ENCODE measurements at places on chromosomes 2 and 18.

DNA sequence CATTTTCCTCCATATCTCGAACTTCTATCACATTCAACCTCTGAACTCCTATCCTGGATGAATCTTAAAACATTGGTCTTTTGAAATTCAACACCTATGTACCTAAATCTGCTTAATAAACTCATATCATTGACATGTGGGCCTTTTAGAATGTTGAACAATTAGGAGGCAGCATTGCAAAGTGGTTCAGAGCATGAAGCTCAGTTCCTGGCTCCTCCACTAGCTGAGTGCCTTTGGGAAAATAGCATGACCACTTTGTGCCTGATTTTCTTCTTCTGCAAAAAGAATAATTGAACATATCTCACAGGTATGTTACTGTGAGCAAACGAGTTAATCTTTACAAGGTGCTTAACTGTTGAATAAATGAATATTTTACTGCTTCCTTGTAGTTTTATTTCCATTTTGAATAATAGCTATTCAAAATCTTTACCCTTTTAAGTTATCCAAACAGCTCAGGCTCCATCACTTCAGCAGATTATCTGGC lies 14.3 kb upstream of the ITPRID2 start:
- DNase-seq: no peak
- peak overlapping the region; percentile 49 for H3K27ac ChIP-seq
- H3K27me3 ChIP-seq: no peaks in the 10 kb centered on the region
- peaks cover 20% of the 10 kb centered on the region for H3K4me1 ChIP-seq

DNA sequence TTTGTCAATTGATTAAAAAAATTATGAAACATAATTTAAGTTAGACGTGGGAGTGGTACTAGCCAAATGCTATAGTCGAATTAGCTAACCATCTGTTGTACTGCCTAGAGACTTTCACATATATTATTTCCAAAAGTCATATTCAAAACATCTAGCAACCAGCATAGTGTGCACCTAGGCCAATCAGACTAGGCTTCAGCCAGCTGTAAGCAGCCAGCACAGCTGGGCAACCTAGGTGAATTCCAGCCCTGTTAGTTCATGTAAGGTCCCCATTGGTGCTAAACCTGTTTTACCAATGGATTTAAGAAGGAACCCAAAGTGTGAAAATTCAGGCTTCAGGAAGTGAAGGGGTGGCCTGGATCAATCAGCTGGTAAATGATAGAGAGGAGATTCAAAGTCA lies 144.3 kb downstream of the BCL2 start:
- H3K4me3 ChIP-seq: no peak overlapping the region
- H3K36me3 ChIP-seq: no peaks in the 10 kb centered on the region
- no peak for DNase-seq

DNA sequence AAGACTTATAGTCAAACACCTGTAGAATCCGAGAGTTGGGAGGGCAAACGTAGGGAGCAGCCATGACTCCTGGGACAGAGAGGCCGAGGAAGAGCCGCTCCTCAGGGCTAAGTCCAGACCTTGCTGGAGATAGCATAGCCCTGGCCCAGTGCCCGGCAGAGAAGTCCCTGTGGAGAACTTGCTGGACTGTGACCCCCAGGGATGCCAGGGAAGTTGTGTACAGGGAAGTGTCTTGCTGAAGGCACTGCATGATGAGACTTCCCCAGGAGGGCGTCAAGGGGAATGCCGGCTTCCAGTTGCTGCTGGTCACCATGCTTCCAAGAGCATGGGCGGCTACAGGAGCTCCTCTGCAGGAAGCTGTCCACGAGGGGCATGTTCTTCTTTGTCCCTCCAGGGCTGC lies 8.6 kb upstream of the CNDP1 start:
- no peak overlapping the region for H3K27ac ChIP-seq
- no peaks in the 10 kb centered on the region for H3K36me3 ChIP-seq
- DNase-seq: no peak
- H3K4me3 ChIP-seq: no peak overlapping the region

DNA sequence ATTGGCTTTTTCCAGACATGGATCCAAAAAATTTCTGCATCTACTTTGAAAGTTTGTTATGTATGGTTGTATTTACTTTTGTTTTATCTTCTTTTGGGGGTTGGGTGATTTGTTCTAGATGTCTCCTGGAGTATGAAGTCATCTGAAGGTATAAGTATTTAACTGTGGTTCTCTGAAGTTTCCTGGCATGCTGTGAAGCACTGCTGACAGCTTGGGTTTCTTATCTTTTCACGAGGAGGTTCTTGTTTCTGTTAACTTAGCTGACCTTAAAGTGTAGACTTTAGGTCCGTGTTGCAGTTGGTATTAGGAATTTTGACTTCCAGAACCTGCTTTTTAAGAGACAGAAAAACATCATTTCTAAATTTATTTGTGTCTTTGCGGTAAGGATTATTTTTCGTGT lies 15.9 kb downstream of the GLS start:
- H3K4me3 ChIP-seq: no peak overlapping the region
- H3K27ac ChIP-seq: no peak overlapping the region
- no peaks in the 10 kb centered on the region for H3K4me1 ChIP-seq
- no peak for DNase-seq
- no peaks in the 10 kb centered on the region for H3K27me3 ChIP-seq

DNA sequence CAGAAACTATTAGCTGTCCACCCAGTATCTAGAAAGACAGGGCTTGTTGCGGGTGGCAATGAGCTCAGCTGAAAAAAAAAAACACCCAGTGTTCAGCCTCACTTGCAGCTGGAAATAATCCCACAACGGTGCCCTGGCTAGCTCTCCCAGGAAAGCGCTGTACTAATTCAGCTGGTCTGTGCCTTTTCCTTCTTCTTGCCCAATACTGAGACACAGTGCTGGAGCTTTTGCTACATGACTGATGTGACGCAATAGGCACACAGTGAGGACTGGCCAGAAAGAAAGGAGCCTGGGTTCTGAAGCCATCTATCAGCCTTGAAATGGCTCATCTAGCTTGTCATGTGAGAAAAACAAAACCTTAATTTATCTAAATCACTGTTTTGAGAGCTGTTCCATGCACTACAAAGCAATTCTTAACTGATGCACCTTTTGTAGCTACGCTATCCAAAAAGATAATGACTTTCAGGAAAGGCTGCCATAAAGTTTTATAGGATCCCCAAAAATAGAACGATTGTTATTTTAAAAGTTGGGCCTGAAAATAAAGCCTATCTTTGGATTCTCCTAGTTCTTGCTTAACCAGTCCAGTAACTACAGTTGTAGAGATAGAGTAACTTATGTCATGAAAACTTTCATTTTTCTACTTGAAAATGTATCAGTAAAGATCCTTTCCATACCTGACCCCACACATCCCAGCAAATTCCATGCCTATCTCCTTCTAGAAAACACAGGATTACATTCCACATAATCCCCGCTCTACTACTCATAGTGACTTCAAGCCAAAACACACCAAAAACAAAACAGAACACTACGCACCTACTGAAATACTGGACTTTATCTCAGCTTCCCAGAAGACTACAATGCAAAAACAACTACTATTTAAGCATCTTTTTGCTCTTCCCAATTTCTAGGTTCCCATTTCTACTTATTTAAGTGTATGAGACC lies 15.9 kb downstream of the KIDINS220 start:
- H3K27ac ChIP-seq: no peak overlapping the region
- DNase-seq: no peak
- 0 out of 2 replicates have a peak, but pooled peaks cover 6% of the 10 kb centered on the region for H3K4me1 ChIP-seq

DNA sequence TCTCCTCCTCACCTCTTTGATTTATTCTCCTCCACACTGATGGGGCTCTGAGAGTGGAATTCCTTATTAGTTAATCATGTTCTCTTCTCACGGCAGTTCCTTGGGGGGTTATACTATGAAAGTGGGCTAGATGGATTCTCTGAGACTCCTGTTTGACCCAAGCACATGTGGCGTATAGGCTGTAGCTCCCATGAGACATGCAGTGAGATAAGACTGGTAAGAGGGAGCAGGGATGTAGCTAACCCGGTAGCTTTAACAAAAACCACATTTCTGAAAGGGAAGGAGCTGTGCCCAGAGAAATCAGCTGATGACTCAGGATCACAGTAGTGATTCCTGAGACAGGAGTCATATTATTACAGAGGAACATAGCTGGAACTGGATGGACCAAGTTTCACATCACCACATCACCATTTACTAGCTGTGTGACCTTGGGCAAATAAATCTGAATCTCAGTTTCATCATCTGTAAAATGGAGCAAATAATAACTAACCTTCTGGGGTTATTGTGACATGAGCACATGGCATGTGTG lies 82.9 kb downstream of the CRIM1 start:
- no peak overlapping the region for H3K4me3 ChIP-seq
- peak; percentile 84 for DNase-seq
- peak overlapping the region; percentile 68 for H3K27ac ChIP-seq

DNA sequence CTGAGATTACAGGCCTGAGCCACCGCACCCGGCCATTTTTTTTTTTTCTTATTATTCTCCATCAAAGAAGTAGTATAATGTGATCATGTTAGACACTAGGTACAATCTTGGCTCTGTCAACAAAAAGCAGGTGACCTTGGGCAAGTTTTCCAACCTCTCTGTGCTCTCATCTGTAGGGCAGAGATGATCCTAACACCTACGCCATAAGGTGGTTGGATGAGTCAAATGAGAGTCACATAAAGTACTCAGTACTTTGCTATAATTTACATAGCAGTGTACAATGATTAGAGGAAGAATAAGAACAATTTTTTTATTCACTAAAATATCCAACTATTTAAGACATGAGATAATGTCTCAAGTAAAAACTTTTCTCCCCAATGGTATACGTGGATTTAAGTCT lies 128.6 kb downstream of the TGIF1 start:
- H3K4me1 ChIP-seq: 0 out of 2 replicates have a peak, but pooled peaks cover 8% of the 10 kb centered on the region
- no peak overlapping the region for H3K27ac ChIP-seq
- no peak overlapping the region for H3K4me3 ChIP-seq
- no peak for DNase-seq
- H3K27me3 ChIP-seq: no peaks in the 10 kb centered on the region
- H3K36me3 ChIP-seq: no peaks in the 10 kb centered on the region

DNA sequence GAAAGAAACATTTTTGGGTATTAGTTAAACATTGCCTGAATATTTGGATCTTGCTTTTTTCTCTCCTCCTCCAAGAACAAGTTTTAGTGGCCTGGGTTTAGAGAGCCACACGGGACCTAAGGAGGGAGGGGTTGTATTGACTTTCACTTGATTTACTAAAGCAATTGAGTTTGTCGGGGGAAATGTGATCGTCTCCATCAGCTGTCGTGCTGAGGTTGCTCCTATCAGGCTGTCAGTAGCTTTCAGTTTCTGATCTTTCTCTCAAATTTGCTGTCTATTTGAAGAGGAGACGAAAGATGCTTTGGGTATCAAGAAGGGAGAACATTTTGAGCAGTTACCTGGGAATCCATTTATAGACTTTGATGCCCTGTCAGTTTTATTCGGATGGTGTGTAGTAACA lies 106.0 kb downstream of the SETBP1 start:
- H3K36me3 ChIP-seq: no peaks in the 10 kb centered on the region
- no peak overlapping the region for H3K27ac ChIP-seq
- no peak for DNase-seq
- H3K4me3 ChIP-seq: no peak overlapping the region
- H3K4me1 ChIP-seq: peaks cover 16% of the 10 kb centered on the region

- no peaks in the 10 kb centered on the region for H3K36me3 ChIP-seq
- no peak overlapping the region for H3K27ac ChIP-seq
- no peaks in the 10 kb centered on the region for H3K4me1 ChIP-seq
- H3K4me3 ChIP-seq: no peak overlapping the region
These were observed 16.1 kb upstream of the ARL5A start for GRCh38 chr2:151844211-151844896.

GRCh38 chr2:96767135-96767871 lies 6.6 kb downstream of the CNNM4 start:
- H3K36me3 ChIP-seq: no peaks in the 10 kb centered on the region
- no peak for DNase-seq
- no peaks in the 10 kb centered on the region for H3K27me3 ChIP-seq
- H3K4me3 ChIP-seq: no peak overlapping the region
- peak overlapping the region; percentile 71 for H3K27ac ChIP-seq

DNA sequence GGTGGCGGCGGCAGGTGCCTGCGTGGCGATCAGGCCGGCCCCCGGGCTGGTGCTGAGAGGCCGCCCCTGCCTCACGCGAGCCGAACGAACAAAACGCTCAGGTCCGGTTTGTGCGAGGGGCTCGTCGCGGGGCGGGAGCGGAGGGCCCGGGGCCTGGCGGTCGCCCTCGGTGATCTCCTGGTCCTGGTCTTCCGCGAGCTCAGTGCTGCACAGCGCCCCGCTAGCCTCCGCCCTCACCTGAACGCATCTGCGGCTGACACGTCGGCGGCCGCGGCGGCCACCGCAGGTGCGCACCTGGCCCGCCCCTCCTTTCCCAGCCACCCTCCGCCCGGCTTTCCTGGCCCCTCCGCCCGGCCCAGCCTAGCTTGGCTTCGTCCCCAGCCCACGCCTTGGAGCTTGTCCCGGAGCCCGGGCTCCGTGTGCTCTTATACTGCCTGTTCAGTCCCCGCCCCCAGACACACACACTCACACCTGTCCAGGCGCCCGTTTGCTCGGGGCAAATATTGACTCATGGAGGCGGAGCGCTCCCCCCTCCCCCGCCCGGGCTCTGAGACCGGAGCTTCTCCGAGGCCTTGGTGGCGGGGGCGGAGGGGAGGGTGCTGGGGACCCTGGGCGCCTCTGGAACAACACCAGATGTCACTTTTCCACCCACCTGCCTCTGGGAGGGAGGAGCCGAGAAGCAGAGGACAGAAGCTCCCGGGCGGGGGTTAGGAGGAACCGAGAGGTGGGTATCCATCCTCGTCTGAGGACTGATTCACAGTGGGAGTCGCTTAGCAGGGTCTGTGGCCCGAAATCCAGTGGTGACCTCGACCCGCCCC lies 8.6 kb upstream of the CRYBA2 start:
- H3K27ac ChIP-seq: no peak overlapping the region
- H3K27me3 ChIP-seq: peaks cover 19% of the 10 kb centered on the region

DNA sequence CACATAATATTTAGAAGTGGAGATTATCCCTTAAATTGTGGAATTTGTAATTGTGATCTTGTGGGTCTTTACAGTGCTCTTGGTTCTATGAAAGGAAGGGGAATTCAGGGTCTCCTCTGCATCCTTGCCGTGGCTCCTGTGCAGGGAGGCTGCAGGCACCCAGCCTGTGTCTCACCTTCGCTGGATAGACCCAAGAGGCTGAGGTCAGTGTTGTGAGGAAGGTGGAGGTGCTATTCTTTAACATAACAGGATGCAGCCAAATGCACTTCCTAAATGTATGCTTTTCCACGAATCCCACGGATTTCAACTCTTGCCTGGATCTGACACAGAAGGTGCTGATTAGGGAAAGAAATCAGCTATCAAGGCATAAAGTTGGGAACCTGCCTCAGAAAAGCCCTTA lies 69.5 kb downstream of the TMEM18 start:
- DNase-seq: no peak
- H3K27ac ChIP-seq: no peak overlapping the region
- H3K36me3 ChIP-seq: no peaks in the 10 kb centered on the region
- H3K27me3 ChIP-seq: no peaks in the 10 kb centered on the region
- H3K4me3 ChIP-seq: no peak overlapping the region

- H3K4me1 ChIP-seq: no peaks in the 10 kb centered on the region
- DNase-seq: no peak
- peaks cover 21% of the 10 kb centered on the region for H3K36me3 ChIP-seq
These were observed 32.4 kb downstream of the ACTR3 start for GRCh38 chr2:113922335-113922734.
